Spinal cord (tissue), 10 donors: ENCODE measurements at places on chromosomes 1 and 21. TPM values are rescaled to one million over a fixed set of nuclear protein-coding genes. Genes with fewer than 3 reads are reported as not detected.

- H3K4me1 ChIP-seq: no peaks in the 10 kb centered on the region
- no peak for DNase-seq
- H3K27me3 ChIP-seq: no peaks in the 10 kb centered on the region
- H3K27ac ChIP-seq: no peak overlapping the region
- no peaks in the 10 kb centered on the region for H3K36me3 ChIP-seq
Observed at GRCh38 chr1:67239738-67240137, 67.9 kb upstream of the IL12RB2 start.

The PRRX1 gene
- total RNA-seq: 61.3 TPM

- no peak for DNase-seq
- peaks cover 31% of the 10 kb centered on the region for H3K4me1 ChIP-seq
- H3K4me3 ChIP-seq: no peak overlapping the region
- no peak overlapping the region for H3K27ac ChIP-seq
Observed at GRCh38 chr1:2638466-2639115, 5.8 kb upstream of the MMEL1 start.

GRCh38 chr21:15826908-15827601 is 97.3 kb downstream of the USP25 start:
- no peaks in the 10 kb centered on the region for H3K27me3 ChIP-seq
- H3K4me1 ChIP-seq: no peaks in the 10 kb centered on the region
- no peak overlapping the region for H3K27ac ChIP-seq
- no peak overlapping the region for H3K4me3 ChIP-seq

DNA sequence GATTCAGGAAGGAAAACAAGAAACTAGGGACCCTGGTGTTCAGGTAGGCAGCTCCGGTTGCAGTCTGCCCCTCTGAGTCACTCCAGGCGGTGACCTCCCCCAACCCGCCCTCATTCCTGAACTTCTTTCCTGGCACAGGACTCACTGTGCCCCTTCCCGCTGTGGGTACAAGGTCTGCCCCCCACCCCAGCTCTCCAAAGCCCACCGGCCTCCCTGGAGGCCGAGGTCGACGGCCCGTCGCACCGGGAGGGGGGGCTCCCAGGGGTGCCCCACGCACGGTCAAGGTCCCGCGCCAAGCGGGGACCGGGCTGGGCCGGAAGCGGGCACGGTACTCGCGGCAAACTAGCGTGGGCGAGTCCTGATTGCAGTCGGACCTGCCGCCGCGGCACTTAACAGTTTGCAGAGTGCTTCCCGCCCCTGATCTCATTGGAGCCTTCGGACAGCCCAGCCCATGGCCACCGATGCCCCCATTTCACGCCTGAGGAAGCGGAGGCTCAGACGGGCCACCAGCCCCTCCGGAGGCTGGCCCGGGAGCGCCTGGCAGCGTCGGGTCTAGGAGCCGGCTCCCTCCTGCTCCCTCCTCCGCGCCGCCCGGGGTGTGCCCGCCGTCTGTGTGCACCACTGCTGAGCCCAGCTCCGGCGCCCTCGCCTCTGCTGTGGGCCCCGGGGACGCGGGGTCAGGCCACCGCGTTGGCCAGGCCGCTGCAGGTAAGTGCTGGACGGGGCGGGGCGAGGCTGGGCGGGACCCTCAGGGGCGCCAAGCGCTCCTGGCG is at the start of gene GJB3:
Gene GJB3, plus strand, starts transcription at position 144 of the 773 bp plus-strand sequence. CDS start 3,549 bp downstream, outside the sequence.
- no peak for DNase-seq
- no peak within 1 kb of the TSS for H3K27ac ChIP-seq
- peaks cover 41% of the 10 kb centered on the region for H3K27me3 ChIP-seq
- peaks cover 6% of the 10 kb centered on the region for H3K36me3 ChIP-seq

GRCh38 chr1:17538428-17539117 is 925 bp upstream of the ARHGEF10L start:
- peak overlapping the region; percentile 81 for H3K27ac ChIP-seq
- H3K4me1 ChIP-seq: peaks cover 72% of the 10 kb centered on the region
- no peak for DNase-seq
- H3K4me3 ChIP-seq: peak overlapping the region; percentile 32
- H3K27me3 ChIP-seq: no peaks in the 10 kb centered on the region

The S100A7A gene
- not detected for total RNA-seq

DNA sequence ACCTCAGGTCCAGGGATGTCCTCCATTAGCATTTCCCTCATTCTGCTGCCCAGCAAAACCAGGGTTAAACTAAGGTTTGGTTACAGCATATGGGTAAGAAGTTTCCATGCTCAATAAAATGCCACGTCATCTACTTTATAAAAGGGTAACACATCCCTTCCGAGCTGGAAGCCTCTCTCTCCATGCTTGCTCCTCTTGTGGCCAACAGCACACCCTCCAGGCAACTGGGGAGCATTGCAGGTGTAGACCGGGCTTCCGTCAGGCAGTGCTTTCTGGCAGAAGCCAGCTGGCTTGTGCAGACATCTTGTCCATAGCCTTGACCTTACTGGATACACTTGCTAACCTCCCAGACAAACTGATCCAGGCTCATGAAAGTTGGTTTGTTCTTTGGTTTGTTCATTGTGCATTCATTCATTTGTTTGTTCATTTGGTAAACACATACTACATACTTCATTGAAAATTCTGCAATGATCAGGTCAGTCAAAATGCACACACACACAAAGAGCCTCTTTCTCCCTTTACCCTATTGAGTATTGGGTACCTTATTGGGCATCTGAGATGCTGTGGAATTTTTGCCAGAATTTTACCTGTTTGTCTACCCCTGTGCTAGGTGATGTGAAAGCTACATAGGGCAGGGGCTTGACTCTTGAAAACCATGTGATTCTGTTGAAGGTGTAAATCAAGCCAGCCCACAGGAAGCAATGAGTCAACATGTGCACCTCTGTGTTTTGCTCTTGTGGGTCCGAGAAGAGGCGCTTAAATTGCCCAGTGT is 422.8 kb downstream of the CAMTA1 start:
- H3K36me3 ChIP-seq: no peaks in the 10 kb centered on the region
- no peak overlapping the region for H3K27ac ChIP-seq
- H3K27me3 ChIP-seq: no peaks in the 10 kb centered on the region
- peak; percentile 53 for DNase-seq

DNA sequence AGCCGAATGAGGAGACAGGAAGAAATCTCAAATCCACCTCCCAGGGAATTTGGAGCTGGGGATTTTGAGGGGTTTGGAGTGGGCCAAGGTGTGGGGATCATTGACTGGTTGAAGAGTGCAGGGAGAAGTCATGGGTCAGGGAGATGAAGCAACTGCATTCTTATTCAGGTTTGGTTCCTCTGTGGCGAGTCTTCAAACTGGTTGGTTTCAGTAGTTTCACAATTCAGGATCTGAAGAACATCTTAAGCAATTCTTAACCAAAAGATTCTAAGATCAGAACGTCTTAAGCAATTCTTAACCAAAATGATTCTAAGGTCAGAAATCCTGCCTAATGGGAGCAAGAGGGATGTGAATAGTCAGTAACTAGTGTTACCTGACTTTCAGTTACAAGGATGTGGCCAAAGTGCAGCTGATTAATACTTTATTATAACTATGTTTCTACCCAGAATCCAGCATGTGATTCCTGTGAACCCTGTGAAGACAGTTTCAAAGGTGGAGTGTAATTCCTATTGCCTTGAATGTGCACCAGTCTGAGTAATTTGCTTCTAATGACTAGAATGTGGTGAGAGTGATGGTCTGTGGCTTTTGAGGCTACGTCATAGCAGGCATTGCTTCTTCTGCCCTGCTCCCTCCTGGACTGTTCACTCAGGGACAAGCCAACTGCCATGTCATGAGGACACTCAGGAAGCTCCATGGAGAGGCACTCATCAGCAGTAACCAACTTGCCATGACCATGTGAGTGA is 61.2 kb downstream of the OLFML3 start:
- no peak overlapping the region for H3K4me3 ChIP-seq
- DNase-seq: no peak
- H3K27me3 ChIP-seq: no peaks in the 10 kb centered on the region

DNA sequence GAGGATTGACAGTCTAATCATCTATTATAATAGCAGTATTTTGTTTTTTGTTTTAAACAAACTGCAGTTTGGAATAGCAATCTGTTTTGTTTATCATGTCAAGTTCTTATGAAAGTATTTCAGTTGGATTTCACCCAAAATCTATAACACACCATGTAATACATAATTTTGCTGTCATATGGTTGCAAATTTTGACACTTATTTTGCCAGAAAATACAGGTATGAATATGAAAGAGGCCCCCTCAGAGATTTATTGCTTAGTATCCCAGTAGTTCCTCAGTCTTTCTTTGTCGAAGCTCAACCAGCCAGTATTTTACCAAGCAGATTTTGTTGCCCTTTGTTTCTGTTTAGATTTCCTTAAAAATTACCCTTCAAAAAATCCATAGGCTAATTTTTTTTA is 317.5 kb upstream of the CXADR start:
- H3K27ac ChIP-seq: no peak overlapping the region
- H3K27me3 ChIP-seq: no peaks in the 10 kb centered on the region
- H3K4me3 ChIP-seq: no peak overlapping the region
- H3K4me1 ChIP-seq: no peaks in the 10 kb centered on the region

DNA sequence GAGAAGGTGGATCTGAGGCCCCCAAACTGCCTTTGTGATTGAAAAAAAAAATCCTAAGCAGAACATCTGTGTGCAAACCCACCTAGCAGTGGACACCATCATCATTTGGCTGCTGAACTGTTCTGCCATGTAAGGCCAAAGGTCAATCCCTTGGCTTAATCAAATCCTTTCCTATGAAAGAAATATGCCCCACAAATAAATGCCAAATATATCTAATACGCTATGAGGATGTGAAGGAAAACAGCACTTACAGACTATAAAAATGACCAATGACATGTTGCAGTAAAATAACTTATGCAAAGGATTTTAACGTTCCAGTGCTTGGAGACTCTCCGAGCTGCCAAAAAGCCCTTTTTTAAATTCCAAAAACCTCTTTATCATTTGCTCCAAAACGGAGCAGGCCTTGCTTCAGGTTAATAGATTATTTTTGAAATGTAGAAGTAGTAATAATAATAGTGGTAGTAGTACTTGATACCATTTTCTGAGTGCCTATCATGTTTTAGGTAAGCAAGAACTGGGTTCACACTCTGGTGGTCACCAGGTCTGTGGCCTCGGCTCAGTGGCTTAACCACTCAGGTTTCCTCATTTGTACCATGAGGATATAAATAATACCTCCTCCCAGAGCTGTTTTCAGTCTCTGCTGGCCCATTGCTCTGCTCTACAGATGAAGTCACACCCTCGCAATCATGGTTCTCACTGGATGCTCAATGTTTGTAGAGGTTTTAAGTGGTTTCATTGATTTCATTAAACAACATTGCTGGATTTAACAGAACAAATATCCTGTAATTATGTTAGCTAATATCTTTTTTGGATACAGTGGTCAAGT is 47.9 kb upstream of the EDEM3 start:
- no peak overlapping the region for H3K27ac ChIP-seq
- no peak overlapping the region for H3K4me3 ChIP-seq
- H3K27me3 ChIP-seq: no peaks in the 10 kb centered on the region
- no peak for DNase-seq
- H3K4me1 ChIP-seq: no peaks in the 10 kb centered on the region

The TNFRSF9 gene
- total RNA-seq: 0.11 TPM

DNA sequence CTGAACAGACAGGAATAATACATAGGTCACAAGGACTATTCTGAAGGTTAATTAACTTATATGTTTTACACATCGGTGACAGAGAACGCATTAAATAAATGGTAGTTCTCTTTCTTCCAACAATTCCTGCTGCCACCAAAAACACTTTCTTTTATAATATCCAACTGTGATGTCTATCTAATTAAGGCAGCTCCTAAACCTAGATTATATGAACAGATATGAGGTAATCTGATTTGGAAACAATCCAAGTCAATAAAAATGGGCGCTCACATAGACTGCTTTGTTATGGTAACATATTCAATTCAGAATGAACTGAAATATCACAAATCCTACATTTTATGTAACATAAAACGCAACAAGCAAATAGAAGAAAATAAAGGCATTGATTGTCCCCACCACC is 16.0 kb downstream of the CYYR1 start:
- H3K27ac ChIP-seq: no peak overlapping the region
- H3K36me3 ChIP-seq: no peaks in the 10 kb centered on the region
- no peak for DNase-seq

GRCh38 chr1:40338745-40339419 is 21.8 kb upstream of the COL9A2 start:
- H3K27ac ChIP-seq: no peak overlapping the region
- no peak overlapping the region for H3K4me3 ChIP-seq
- no peaks in the 10 kb centered on the region for H3K36me3 ChIP-seq
- peaks cover 9% of the 10 kb centered on the region for H3K27me3 ChIP-seq
- peak; percentile 66 for DNase-seq

GRCh38 chr1:200980873-200981272 is 42.6 kb downstream of the KIF21B start:
- no peaks in the 10 kb centered on the region for H3K27me3 ChIP-seq
- no peak for DNase-seq
- H3K27ac ChIP-seq: no peak overlapping the region
- H3K4me3 ChIP-seq: no peak overlapping the region
- peaks cover 93% of the 10 kb centered on the region for H3K36me3 ChIP-seq

- H3K27me3 ChIP-seq: no peaks in the 10 kb centered on the region
- H3K4me3 ChIP-seq: no peak overlapping the region
- no peaks in the 10 kb centered on the region for H3K4me1 ChIP-seq
- no peak overlapping the region for H3K27ac ChIP-seq
- DNase-seq: no peak
Observed at GRCh38 chr1:78432016-78432415, 58.8 kb upstream of the PTGFR start.

The LCE1E gene
- not detected for total RNA-seq

DNA sequence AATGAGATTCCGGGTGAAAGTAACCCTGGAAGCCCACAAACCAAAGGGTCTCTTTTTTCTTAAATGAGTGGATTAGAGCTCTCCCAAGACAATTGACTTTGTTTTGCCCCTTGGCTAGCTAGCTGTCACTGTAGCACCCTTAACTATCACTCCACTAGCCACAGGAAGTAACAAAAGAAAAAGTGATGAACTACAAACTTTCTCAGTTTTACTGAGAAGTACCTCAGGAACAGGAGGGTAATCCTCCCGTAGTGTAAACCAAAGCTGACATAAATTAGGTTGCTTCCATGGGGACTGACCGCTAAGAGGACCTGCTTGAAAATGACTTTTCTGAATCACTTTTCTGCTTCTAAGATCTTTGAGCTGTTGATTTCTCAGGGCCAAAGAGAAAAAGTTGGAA is 240.1 kb downstream of the BARHL2 start:
- no peaks in the 10 kb centered on the region for H3K27me3 ChIP-seq
- no peak overlapping the region for H3K4me3 ChIP-seq
- H3K4me1 ChIP-seq: no peaks in the 10 kb centered on the region
- no peaks in the 10 kb centered on the region for H3K36me3 ChIP-seq

The RPE65 gene
- 4.0 TPM for total RNA-seq

GRCh38 chr1:19044975-19045831 is 88.7 kb upstream of the IFFO2 start:
- H3K27ac ChIP-seq: no peak overlapping the region
- DNase-seq: no peak
- peaks cover 13% of the 10 kb centered on the region for H3K27me3 ChIP-seq

GRCh38 chr1:27529704-27530018 is 39.7 kb upstream of the WASF2 start:
- H3K36me3 ChIP-seq: peaks cover 35% of the 10 kb centered on the region
- H3K27ac ChIP-seq: peak overlapping the region; percentile 92
- H3K4me3 ChIP-seq: no peak overlapping the region
- no peak for DNase-seq
- no peaks in the 10 kb centered on the region for H3K27me3 ChIP-seq

DNA sequence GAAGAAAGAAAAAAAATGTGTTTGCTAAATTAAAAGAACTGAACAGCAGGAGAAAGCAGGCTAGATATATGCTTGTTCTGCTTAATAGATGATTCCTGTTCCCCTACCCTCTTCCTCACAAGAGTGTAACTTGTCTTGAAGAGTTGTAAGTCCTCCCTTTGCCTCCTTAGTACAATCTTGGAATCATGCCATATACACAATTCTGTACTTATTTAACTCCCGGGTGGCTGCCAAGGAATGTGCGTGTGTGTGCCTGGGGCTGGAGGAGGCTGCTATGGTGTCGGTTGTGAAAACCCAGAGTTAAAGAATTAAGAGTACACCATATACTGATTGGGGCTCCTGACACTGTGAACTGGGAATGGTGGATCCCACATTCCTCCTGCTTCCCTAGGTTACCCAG is 194.2 kb downstream of the SIPA1L2 start:
- peaks cover 9% of the 10 kb centered on the region for H3K36me3 ChIP-seq
- H3K27ac ChIP-seq: peak overlapping the region; percentile 12
- H3K4me3 ChIP-seq: no peak overlapping the region
